Esophagus muscularis mucosa (tissue), 4 donors: ENCODE measurements at places on chromosomes 4 and X. TPM values are rescaled to one million over a fixed set of nuclear protein-coding genes. Genes with fewer than 3 reads are reported as not detected.

PDLIM3 gene
- 2,098 TPM for total RNA-seq

BEX3 gene
- 137 TPM for total RNA-seq

MXD4 gene
- total RNA-seq, result 38.8 TPM

TEX13D gene
- total RNA-seq, result 0.66 TPM

PDGFC gene
- 31.2 TPM for total RNA-seq

CT55 gene
- not detected for total RNA-seq

BGN gene
- total RNA-seq, result 16.6 TPM

NLRP2B gene
- total RNA-seq, result 0.26 TPM

HS6ST2 gene
- total RNA-seq, result 0.99 TPM

GRCh38 chr4:81096566-81096965, 66.1 kb downstream of the BMP3 start:
- H3K4me1 ChIP-seq, result no peaks in the 10 kb centered on the region
- no peak overlapping the region for H3K27ac ChIP-seq
- no peaks in the 10 kb centered on the region for H3K27me3 ChIP-seq
- no peaks in the 10 kb centered on the region for H3K36me3 ChIP-seq

- DNase-seq, result no peak
- peak overlapping the region; percentile 71 for H3K4me3 ChIP-seq
- H3K36me3 ChIP-seq, result no peaks in the 10 kb centered on the region
These were observed 1.5 kb downstream of the EREG start for GRCh38 chr4:74366367-74366911.

DNA sequence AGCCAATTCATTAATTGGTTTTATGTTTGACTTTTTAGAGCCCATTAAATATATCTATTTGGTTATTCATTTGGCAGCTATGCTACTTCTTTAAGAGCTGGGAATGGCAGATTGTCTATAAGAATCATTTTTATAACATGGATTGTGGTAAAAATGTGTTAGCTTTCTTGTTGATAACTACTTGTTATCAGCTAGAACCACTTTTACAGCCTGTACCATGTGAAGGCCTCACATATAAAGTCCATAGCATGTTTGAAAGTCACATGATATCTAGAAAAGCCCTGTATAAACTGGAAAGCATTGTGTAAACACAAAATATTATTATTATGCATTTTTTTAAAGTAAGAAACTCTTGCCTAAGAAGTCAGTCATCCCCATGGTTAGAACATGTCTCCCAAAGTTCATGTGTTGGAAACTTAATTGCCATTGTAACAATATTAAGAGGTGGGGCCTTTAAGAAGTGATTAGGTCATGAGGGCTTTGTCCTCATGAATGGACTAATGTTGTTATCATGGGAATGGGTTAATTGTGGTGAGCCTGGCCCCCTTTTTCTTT, 110.9 kb upstream of the BMP2K start:
- no peaks in the 10 kb centered on the region for H3K36me3 ChIP-seq
- no peak overlapping the region for H3K27ac ChIP-seq
- DNase-seq, result no peak
- H3K27me3 ChIP-seq, result no peaks in the 10 kb centered on the region

DNA sequence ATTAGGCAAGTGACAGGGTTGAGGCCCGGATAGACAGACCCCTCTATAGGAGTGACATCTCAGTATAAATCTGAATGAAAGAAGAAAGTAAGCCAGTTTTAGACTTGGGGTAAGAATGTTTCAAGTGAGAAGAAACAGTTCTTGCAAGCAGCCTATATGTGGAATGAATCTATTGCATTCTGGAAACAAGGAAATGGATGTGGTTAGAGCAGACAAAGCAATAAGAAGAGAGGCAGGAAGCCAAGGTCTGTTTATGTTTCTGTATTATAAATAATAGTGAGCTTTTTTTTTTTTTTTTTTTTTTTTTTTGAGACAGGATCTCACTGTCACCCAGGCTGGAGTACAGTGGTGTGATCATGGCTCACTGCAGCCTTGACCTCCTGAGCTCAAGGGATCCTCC, 255.8 kb downstream of the UNC5C start:
- DNase-seq, result no peak
- no peaks in the 10 kb centered on the region for H3K27me3 ChIP-seq
- no peak overlapping the region for H3K4me3 ChIP-seq
- H3K4me1 ChIP-seq, result no peaks in the 10 kb centered on the region
- no peak overlapping the region for H3K27ac ChIP-seq
- H3K36me3 ChIP-seq, result no peaks in the 10 kb centered on the region

- no peaks in the 10 kb centered on the region for H3K27me3 ChIP-seq
- no peaks in the 10 kb centered on the region for H3K4me1 ChIP-seq
- no peaks in the 10 kb centered on the region for H3K36me3 ChIP-seq
- H3K4me3 ChIP-seq, result no peak overlapping the region
These were observed 16.9 kb downstream of the STAP1 start for GRCh38 chr4:67575232-67576058.

- no peak for DNase-seq
- peaks cover 5% of the 10 kb centered on the region for H3K4me1 ChIP-seq
- no peak overlapping the region for H3K4me3 ChIP-seq
- no peaks in the 10 kb centered on the region for H3K36me3 ChIP-seq
- no peak overlapping the region for H3K27ac ChIP-seq
These were observed 35.0 kb upstream of the RASGEF1B start for GRCh38 chr4:81506731-81507130.

DNA sequence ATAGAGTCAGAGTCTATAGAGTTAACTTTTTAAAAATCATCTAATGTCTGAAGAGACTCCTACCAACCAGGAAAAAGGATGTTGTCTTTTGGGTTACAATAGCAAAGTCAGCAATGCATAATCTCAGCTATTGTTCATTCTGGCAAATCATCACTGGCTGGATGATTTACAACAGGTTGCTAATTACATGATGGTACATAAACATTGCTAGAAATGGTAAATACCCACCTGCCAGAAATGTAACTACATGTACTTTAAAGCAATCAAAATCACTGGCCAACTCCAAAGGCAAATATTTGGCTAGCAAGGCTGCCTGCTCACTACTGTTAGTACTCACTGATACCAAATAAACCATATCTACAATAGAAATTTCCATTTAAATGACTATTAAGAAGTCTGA, 91.1 kb downstream of the PPP3CA start:
- no peaks in the 10 kb centered on the region for H3K36me3 ChIP-seq
- H3K4me3 ChIP-seq, result no peak overlapping the region
- DNase-seq, result no peak
- peaks cover 8% of the 10 kb centered on the region for H3K4me1 ChIP-seq

GRCh38 chr4:145760176-145760575, 80.2 kb downstream of the C4orf51 start:
- H3K4me3 ChIP-seq, result no peak overlapping the region
- peak; percentile 55 for DNase-seq
- no peaks in the 10 kb centered on the region for H3K27me3 ChIP-seq
- H3K27ac ChIP-seq, result no peak overlapping the region
- H3K4me1 ChIP-seq, result no peaks in the 10 kb centered on the region
- H3K36me3 ChIP-seq, result peaks cover 57% of the 10 kb centered on the region

GRCh38 chrX:63561425-63561824, 210.3 kb upstream of the SPIN4 start:
- peaks cover 23% of the 10 kb centered on the region for H3K4me1 ChIP-seq
- H3K27me3 ChIP-seq, result no peaks in the 10 kb centered on the region
- no peaks in the 10 kb centered on the region for H3K36me3 ChIP-seq
- H3K4me3 ChIP-seq, result peak overlapping the region; percentile 69
- H3K27ac ChIP-seq, result peak overlapping the region; percentile 85

- peaks cover 23% of the 10 kb centered on the region for H3K36me3 ChIP-seq
- DNase-seq, result peak; percentile 95
- no peaks in the 10 kb centered on the region for H3K27me3 ChIP-seq
- H3K27ac ChIP-seq, result peak overlapping the region; percentile 46
These were observed 19.3 kb downstream of the NOA1 start for GRCh38 chr4:56958111-56958517.

- no peaks in the 10 kb centered on the region for H3K4me1 ChIP-seq
- no peak overlapping the region for H3K27ac ChIP-seq
- no peak for DNase-seq
- H3K27me3 ChIP-seq, result no peaks in the 10 kb centered on the region
- H3K36me3 ChIP-seq, result no peaks in the 10 kb centered on the region
- H3K4me3 ChIP-seq, result no peak overlapping the region
These were observed 12.8 kb downstream of the SLC6A14 start for GRCh38 chrX:116449156-116449555.

DNA sequence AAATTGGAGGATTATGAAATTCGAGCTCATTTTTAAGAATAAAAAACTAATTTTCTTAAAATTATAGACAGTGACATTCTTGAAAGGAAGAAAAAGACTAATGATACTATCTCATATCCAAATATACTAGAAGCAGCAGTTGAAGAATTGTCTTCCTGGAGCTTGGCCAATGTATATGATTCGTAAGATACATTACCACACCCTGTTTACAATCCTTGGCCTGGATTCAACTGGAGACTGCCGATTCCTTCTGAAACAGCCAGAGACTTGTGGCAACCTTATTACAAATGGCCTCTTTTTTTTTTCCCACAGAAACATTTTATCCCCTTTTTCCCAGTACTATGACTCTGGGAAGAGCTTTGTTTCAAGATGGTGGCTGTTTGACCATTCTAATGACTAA, 571.2 kb upstream of the FAT1 start:
- no peak overlapping the region for H3K4me3 ChIP-seq
- no peaks in the 10 kb centered on the region for H3K36me3 ChIP-seq
- H3K4me1 ChIP-seq, result no peaks in the 10 kb centered on the region

DNA sequence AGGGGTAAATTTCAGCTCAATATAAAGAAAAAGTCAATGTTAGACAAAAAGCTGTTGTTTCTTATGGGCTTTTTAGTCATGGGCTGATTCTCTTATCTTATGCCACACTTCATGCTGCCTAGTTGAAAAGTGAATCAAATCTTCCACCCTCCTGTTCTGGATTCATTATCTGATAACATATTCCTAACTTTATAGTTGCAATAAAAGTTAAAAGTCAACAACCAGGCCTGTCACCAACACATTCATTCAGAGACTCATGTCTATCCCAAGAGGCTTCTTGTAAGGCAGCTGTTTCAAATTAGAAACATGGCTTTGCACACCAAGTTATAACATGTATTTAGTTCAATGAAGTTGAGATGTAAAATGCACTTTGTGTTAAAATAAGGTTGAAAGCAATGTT, 243.8 kb downstream of the ADAMTS3 start:
- no peak overlapping the region for H3K27ac ChIP-seq
- no peak for DNase-seq
- no peaks in the 10 kb centered on the region for H3K36me3 ChIP-seq

DNA sequence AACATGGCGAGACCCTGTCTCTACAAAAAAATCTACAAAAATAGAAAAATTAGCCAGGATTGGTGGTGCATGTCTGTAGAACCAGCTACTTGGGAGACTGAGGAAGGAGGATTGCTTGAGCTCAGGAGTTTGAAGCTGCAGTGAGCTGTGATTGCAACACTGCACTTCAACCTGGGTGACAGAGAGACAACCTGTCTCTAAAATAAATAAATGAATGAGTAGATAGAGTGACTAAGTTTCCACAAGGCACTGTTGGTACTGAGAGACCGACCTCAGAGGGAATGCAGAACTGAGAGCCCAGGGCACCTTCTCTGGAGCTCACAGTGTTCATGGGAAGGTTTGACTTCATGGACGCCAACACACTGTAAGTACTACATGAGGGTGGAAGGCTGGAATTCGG, 26.7 kb upstream of the ARSD start:
- H3K36me3 ChIP-seq, result no peaks in the 10 kb centered on the region
- H3K27ac ChIP-seq, result no peak overlapping the region
- no peak overlapping the region for H3K4me3 ChIP-seq
- DNase-seq, result no peak
- no peaks in the 10 kb centered on the region for H3K4me1 ChIP-seq

- no peak for DNase-seq
- no peaks in the 10 kb centered on the region for H3K36me3 ChIP-seq
- peak overlapping the region; percentile 56 for H3K4me3 ChIP-seq
- peaks cover 17% of the 10 kb centered on the region for H3K27me3 ChIP-seq
- H3K4me1 ChIP-seq, result peaks cover 28% of the 10 kb centered on the region
These were observed 2184.4 kb upstream of the TENM3 start for GRCh38 chr4:180058691-180059215.

- no peak for DNase-seq
- no peaks in the 10 kb centered on the region for H3K36me3 ChIP-seq
- H3K27me3 ChIP-seq, result no peaks in the 10 kb centered on the region
- H3K4me3 ChIP-seq, result no peak overlapping the region
- H3K4me1 ChIP-seq, result peaks cover 7% of the 10 kb centered on the region
These were observed 49.1 kb downstream of the PRKG2 start for GRCh38 chr4:81165861-81166430.

DNA sequence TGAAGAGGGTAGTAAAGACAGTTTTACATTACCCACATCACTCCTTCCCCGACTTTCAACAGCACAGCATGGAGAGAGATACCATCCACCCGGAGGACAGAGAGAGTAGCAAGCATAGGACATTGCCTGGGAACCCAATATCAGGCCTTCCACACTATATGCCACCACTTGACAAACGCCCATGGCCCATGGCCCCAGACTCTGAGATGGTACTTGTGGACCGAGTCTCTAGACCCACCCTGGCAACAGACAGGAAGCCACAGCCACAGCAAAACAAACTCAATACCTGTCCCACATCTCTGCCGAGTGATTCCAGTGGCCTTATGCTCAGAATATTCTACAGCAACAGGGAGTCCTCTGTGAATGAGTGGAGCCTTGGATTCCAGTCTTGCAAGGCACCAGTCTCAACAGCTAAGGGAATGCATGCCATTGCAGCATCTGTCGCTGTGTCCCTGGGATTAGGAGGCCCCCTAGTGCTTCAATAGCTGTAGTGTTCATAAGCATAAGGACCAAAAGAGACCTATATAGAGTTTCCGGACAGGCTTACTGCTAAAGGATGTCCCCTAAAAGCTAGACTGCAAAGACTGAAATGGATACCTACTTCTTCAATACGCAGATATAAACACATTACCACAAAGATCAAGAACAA, 14.7 kb upstream of the CT55 start:
- DNase-seq, result no peak
- H3K27ac ChIP-seq, result no peak overlapping the region
- H3K4me3 ChIP-seq, result no peak overlapping the region
- no peaks in the 10 kb centered on the region for H3K27me3 ChIP-seq
- no peaks in the 10 kb centered on the region for H3K4me1 ChIP-seq

GRCh38 chrX:47145395-47146120, 537 bp downstream of the RBM10 start:
- H3K27ac ChIP-seq, result peak overlapping the region; percentile 94
- peaks cover 7% of the 10 kb centered on the region for H3K36me3 ChIP-seq
- peaks cover 33% of the 10 kb centered on the region for H3K4me1 ChIP-seq
- no peak for DNase-seq

- DNase-seq, result no peak
- no peaks in the 10 kb centered on the region for H3K4me1 ChIP-seq
- H3K27me3 ChIP-seq, result no peaks in the 10 kb centered on the region
- peaks cover 28% of the 10 kb centered on the region for H3K36me3 ChIP-seq
- no peak overlapping the region for H3K27ac ChIP-seq
These were observed 5.6 kb upstream of the TXK start for GRCh38 chr4:48139691-48140090.

DNA sequence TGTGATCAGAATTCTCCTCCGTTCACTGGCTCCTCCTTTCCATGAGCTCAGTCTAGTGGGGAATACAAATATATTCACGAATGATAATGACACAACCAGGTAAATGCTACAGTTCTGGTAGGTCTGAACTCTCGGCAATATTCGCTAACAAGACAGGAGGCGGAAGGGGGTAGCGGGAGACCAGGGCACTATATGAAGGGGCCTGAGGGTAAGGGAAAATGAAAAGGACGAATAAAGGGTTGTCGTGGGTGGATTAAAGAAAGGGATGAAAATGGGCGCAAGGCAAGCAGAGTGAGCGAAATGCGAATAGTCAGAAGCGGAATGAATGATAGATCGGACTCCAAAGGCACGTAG, 743 bp downstream of the NKAP start:
- H3K36me3 ChIP-seq, result no peaks in the 10 kb centered on the region
- H3K4me3 ChIP-seq, result peak overlapping the region; percentile 67
- no peaks in the 10 kb centered on the region for H3K27me3 ChIP-seq
- peak overlapping the region; percentile 74 for H3K27ac ChIP-seq
